ENCODE measurements at places on chromosomes 5 and 9.

DNA sequence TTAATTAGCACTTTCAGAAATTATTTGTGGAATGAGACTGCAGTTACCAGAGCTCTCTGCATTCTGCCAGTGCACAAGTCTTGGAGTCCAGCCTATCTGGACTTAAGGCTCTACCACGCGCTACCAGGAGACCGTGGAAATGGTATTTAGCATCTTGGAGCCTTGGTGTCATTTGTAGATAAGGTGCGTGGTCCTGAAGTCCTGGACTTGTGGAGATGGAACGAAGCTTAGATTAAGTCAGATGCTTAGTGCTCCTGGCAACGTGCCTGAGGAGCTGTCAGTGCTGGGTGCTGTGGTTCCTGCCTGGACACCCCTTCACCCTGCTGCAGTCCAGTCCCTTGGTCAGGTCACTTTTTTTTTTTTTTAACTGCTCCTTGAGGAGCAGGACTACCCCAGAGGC, 59.7 kb downstream of the RCL1 start:
- no peak for DNase-seq

- DNase-seq, result no peak
These were observed 267.6 kb downstream of the SPOCK1 start for GRCh38 chr5:137231540-137231939.

DNA sequence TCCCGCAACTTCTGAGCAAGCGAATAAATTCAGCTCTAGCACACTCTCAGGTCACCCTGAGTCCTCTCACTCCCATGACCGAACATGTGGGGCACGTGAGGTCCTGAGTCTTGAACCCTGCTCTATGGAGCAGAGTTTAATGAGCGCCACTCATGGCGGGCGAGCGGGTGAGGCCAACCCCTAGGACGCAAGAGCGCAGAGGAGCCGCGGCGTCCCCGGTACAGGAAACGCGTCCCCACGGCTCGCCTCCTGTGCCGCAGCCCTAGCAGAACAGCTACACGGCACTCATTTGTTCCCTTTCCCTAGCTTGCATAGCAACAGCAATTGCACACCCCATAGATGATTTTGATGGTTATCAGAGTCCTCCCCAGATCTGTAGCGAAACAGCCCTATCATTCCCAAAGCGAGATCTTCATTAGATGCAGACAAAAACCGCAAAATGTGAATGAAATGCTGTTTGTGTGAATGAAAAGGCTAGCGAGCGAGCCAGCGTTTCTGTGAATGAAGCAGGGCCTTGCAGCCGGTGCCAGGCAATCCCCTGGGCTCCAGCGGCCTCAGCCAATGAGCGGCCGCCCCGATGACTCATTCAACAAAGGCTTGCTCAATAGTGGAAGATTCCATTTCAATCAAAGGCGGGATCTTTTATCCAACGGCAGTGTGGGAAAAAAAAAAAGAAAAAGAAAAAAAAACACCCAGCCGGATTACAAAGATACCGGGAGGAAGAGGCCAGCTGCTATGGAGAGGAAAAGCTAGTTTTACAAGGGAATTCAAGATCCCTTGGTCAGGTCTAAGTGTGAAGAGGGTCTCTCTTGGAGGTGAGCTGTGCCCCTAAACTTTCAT, 1.5 kb upstream of the SHC3 start:
- peak; percentile 77 for DNase-seq

DNA sequence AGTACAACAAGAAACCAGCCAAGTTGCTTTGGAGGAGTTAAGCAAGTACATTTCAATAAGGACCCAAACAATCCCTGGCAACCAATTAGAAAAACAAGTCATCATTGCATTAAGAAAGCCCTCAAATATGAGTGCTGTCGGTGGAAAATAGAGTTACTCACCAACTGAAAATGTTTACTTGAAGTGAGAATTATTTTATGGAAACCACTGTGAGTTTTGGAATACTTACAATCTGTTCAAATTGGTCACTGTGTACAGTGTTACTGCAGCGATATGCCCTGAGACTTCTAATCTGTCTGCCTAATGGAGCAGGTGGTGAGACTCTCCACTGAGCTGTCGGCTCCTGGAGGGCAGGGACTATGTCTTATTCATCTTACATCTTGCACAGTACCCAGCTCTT, 1073.2 kb upstream of the DMAC1 start:
- no peak for DNase-seq

GRCh38 chr5:179292681-179293635, 52.3 kb downstream of the ADAMTS2 start:
- DNase-seq, result no peak

- no peak for DNase-seq
These were observed 1.7 kb upstream of the TENT4A start for GRCh38 chr5:6711409-6712141.

DNA sequence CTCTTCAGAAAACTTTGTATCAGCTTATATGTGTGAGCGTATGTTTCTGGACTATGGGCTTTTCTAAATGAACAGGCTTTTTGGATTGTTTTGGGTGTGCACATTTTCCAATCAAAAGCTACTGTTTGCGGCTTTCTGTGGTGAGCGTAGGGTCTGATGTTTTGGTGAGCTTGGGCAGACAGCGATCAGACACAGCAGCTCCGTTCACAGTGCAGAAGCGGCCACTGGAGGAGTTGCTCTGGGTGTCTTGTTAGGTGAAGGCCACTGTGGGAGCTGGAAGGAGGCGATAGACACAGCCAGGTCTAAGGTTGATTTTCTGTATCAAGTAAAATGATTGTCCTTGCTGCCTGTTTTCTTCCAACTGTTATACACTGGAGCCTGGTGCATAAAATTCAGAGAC, 11.1 kb downstream of the PRRC2B start:
- DNase-seq, result no peak

GRCh38 chr5:153941265-153941664, 97.4 kb downstream of the FAM114A2 start:
- no peak for DNase-seq

DNA sequence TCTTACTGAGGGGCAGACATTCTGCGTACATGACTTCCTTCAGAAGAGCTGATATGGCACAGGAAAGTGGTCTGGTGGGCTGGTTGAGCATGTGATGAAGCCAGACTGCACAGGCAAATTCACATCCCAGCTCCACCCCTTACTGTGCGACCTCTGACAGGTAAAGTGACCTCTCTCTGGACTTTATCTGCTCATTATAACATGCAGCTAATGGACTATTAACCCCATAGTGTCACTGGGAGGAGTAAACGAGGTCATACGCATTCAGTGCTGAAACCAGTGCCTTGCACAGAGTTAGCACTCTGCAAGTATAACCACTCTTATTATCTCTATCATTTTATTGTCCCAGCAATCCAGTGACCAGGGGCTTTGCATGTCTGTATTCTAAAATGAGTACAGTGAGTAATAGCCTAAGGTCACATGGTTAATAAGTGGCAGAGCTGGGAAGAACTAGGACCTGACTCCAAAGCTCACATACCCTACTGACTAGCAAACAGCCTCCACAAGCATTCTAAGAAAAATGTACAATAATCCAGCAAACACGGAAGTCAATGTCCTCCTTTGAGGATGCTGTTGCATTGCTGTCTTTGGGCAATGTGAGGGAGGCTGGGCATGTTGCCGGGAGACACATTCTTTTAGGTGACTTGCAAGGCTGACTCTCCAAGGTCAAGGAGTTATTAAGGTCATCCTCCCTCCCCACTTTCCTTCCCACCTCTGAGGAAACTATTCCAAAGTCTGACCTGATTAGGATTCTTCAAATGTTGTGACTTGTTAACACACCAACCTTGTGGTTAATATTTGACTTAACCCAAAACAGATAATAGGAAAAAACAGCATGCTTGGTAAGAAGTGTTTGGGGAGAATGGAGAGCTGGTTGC, 19.0 kb downstream of the GLRX start:
- no peak for DNase-seq

- no peak for DNase-seq
These were observed 237.1 kb downstream of the CACNA1B start for GRCh38 chr9:138114501-138115245.
